ENCODE measurements at places on chromosomes 1 and 21.

- DNase-seq, result no peak
Measured at GRCh38 chr1:212255705-212256307, 29.4 kb upstream of the PPP2R5A start.

- no peak for DNase-seq
Measured at GRCh38 chr1:172357753-172358385, 62.6 kb upstream of the C1orf105 start.

GRCh38 chr21:46065215-46065913 is 32.5 kb upstream of the COL6A2 start:
- no peak for DNase-seq

GRCh38 chr1:82446236-82446635 is 645.5 kb downstream of the ADGRL2 start:
- no peak for DNase-seq

- no peak for DNase-seq
Measured at GRCh38 chr1:207832796-207833195, 78.1 kb downstream of the CD34 start.

DNA sequence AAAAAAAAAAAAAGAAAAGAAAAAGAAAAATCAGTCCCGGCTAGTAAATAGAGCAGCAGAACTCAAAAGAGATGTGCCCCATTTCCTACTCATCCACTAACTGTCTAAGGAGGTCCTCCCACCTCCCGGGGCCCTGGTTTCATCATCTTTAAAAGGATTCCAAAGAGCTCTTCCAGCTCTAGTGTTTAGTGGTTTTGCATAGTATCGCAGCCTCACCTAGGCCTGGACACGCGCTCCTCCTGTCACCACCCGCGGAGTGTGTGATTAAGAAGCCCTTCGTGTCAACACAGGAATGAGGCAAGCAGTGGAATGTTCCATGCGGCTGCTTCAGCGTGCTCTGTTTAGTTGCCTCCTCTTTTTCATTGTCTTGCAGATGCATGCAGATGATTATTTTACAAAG is 49.0 kb downstream of the LBR start:
- DNase-seq, result peak; percentile 58

- no peak for DNase-seq
Measured at GRCh38 chr1:231796141-231796540, 169.6 kb downstream of the DISC1 start.

DNA sequence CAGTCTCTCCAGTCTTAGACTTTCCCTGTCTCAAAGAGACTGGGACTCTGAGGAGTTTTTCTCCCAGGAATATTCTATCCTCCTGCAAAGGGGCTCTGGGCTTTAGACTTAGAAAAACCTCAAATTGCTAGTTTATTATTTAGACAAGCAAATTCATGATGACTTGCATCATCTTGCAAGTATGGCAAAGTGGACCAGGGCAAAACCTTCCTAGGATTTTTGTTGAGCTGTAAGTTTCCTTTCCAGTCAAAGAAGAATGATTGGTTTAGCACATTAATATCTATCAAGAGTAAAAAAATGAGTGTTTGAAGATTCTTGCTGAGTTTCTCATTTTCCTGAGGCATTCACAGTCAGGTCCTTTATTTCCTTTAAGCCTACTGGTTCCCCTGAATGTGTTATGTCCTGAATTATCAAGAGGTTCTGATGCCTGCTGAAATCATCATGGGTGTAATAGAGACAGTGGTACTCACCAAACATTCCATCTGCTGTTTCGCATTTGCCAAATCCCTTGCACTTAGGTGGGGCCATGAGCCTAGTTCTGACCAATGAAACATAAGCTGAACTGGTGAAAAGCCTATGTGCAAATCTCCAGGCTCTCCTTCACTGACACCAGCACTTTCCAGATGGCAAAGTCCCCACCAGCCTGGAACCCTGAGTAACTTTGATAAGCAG is 25.2 kb upstream of the SPAG17 start:
- no peak for DNase-seq

DNA sequence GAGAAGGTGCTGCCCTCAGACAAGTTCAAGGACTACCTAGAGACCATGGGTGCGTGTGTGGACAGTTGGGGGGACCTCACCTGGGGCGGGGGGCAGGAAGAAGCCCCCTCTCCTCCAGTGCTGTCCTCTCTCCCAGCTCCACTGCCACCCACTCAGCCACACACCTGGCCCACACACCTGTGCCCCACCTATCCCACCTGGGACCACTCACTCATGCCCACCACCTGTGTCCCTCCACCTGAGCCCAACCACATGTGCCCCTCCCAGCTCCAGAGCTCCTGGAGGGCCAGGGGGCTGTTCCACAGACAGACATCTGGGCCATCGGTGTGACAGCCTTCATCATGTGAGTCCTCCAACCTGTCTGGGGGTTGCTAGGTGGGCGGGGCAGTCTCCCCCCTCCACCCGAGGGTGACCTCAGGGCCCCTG is 29.0 kb downstream of the TRIM11 start:
- no peak for DNase-seq

DNA sequence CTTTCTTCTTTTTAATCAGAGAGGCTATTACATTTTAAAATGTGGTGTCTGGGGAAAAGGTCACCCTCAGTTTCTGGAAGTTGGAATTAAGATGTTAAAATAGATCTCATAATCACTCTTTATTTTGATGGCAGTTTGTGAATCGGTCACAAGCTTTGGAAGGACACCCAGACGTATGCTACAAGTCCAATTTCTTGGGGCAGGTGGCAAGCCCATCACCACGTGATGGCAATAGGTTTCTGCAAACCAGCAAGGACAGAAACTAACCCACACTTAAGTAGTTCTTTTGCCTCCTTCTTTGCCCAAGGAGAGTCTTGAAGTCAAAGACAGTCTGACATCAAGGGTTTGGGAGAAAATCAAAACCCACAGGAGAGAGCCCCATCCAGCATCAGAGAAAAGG is 72.9 kb downstream of the C1orf87 start:
- no peak for DNase-seq

- DNase-seq, result no peak
Measured at GRCh38 chr1:114559356-114559755, 22.1 kb downstream of the BCAS2 start.
